Stimulated activated memory B cell treated with anti-CD40 and anti-IgM and Interleukin-4, amounts not matched to agents 10 μg/mL and 1 μg/mL and 100 μg/mL, for 72 hours (primary cell): ENCODE measurements at places on chromosomes 2 and 18.

GRCh38 chr2:150663143-150663542 lies 175.7 kb upstream of the RND3 start:
- no peaks in the 10 kb centered on the region for H3K36me3 ChIP-seq
- ATAC-seq, result no peak

DNA sequence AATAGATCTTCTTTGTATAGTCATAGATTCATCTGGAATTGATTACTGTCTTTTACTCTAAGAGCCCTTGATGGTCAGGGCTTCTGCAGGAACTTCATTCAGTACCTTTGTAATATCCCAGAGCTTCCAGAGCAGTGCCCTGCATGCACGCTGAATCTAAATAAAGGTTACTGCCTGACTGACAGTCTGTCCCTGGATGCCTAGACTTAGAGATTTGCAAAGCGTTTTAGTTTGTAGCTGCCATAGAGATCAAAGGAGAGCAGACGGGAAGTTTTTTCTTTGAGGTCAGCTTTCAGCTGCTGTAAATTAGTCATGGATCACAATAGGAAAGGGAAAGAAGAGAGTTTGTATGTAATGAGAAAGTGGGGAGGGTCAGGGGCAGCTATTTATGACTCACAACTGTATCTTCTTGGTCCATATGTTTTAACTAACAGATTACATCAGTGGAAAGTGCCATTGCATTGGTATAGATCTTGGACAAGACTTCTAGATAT lies 45.2 kb upstream of the NYAP2 start:
- H3K4me1 ChIP-seq, result no peaks in the 10 kb centered on the region
- H3K36me3 ChIP-seq, result no peaks in the 10 kb centered on the region
- ATAC-seq, result no peak
- no peak overlapping the region for H3K4me3 ChIP-seq
- H3K27me3 ChIP-seq, result peaks cover 27% of the 10 kb centered on the region

DNA sequence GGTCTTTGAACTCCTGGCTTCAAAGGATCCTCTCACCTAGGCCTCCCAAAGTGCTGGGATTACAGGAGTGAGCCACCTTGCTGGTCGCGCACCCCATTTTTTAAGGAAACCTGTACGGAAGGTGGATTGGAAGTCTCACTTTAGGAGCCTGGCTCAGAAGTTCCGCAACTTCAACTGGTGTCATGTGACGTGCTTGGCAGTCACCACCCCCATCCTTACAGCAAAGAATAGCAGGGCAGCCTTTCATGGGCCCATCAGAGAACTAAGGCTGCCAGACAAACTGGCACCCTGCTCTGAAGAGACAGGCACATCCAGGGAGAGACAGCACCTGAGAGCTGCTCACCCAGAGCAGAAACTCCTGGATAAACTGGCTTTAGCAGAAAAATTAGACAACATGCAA lies 3.3 kb upstream of the SLC66A2 start:
- H3K36me3 ChIP-seq, result no peaks in the 10 kb centered on the region
- no peak overlapping the region for H3K4me3 ChIP-seq
- H3K4me1 ChIP-seq, result peaks cover 22% of the 10 kb centered on the region
- H3K27me3 ChIP-seq, result no peaks in the 10 kb centered on the region
- ATAC-seq, result no peak

- no peak overlapping the region for H3K27ac ChIP-seq
- no peaks in the 10 kb centered on the region for H3K27me3 ChIP-seq
- peaks cover 18% of the 10 kb centered on the region for H3K4me1 ChIP-seq
Observed at GRCh38 chr2:96584017-96584416, 47.5 kb downstream of the ARID5A start.

DNA sequence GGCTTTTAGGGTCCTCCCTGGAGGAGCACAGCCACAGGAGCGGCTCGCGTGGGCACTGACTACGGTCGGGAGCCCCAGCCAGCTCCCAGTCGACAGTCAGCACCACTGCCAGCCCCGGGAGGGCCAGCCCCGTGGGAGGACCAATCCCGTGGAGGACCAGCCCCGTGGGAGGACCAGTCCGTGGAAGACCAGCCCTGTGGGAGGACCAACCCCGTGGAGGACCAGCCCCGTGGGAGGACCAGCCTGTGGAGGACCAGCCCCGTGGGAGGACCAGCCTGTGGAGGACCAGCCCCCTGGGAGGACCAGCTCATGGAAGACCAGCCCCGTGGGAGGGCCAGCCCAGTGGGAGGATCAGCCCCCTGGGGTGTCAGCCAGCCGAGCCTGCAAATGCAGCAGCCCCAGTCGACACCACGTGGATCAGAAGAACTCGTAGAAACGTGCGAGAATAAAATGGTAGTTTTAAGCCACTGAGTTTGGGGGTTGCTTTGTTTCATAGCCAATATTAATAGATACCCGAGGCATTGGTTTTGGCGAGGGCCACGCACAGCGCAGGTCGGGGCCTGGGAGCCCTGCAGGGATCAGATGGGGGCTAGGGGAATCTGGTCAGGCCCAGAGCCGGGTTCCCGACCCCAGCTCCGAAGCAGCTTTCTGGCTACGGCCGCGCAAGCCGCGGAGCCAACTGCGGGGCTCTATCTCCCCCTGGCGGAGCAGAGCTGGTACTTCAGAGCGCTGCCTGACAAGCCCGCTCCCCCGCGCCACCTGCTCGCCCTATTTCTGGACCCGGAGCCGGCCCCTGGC lies 73.0 kb downstream of the TEX51 start:
- no peaks in the 10 kb centered on the region for H3K4me1 ChIP-seq
- no peak overlapping the region for H3K27ac ChIP-seq
- no peaks in the 10 kb centered on the region for H3K36me3 ChIP-seq
- H3K27me3 ChIP-seq, result peaks cover 59% of the 10 kb centered on the region
- peak; percentile 77 for ATAC-seq

DNA sequence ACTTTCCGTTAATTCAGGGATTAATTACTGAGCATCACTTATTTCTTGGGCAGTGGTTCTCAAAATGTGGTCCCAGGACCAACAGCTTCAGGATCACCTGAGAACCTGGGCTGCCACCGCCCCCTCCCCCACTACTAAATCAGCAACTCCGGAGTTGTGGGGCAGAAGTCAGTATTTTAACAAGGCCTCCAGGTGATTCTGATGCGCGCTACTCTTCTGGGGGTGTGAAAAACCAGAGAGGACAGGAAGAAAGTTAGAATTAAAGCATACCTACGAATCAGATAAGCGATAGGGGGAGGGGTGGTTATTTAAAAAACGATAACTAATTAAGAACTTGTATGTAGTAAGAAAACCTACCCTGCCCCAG lies 319 bp downstream of the ZSCAN30 start:
- H3K4me1 ChIP-seq, result peaks cover 41% of the 10 kb centered on the region
- peak; percentile 56 for ATAC-seq
- peak overlapping the region; percentile 97 for H3K27ac ChIP-seq
- no peaks in the 10 kb centered on the region for H3K27me3 ChIP-seq

- H3K4me3 ChIP-seq, result no peak overlapping the region
- H3K27me3 ChIP-seq, result peaks cover 17% of the 10 kb centered on the region
- no peaks in the 10 kb centered on the region for H3K4me1 ChIP-seq
- no peak overlapping the region for H3K27ac ChIP-seq
- ATAC-seq, result no peak
Observed at GRCh38 chr2:216727346-216728122, 32.2 kb upstream of the IGFBP5 start.

- ATAC-seq, result no peak
- H3K4me1 ChIP-seq, result peaks cover 30% of the 10 kb centered on the region
Observed at GRCh38 chr2:61469424-61470121, 1.3 kb downstream of the USP34 start.

DNA sequence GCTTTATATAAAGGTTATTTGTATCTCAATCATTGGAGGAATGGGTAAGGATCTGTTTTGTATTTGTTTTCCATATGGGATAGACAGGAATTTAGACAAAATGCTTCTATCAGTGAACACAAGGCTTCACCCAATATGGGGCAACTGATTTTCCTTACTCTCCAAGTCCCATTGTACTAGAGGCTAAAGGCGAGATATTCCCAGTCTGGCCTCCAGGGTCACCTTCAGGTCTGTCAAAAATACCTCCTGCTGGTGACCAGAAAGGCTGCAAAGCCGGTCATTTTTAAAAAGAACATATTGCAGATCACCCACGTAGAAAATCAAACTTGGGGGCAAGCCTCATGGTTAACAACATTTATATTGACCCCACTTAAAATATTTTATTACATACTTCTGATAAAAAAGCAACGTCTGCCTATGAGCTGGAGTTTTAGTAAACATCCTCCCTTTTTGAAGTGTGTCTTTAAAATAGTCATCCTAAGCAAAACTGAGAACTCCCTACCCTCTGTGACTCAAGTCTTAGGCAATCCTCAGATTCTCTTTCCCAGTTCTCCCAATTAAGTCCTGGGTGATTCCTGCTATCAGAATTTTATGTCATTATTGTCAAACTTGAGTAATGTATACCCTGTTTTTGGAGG lies 276.6 kb downstream of the MREG start:
- H3K4me1 ChIP-seq, result no peaks in the 10 kb centered on the region

GRCh38 chr2:146927080-146927711 lies 917.6 kb upstream of the ACVR2A start:
- H3K4me1 ChIP-seq, result peaks cover 6% of the 10 kb centered on the region
- peak; percentile 41 for ATAC-seq
- H3K4me3 ChIP-seq, result no peak overlapping the region
- H3K27ac ChIP-seq, result no peak overlapping the region
- peaks cover 22% of the 10 kb centered on the region for H3K27me3 ChIP-seq

GRCh38 chr2:62197925-62198633 lies 2.2 kb downstream of the B3GNT2 start:
- peak overlapping the region; percentile 93 for H3K4me3 ChIP-seq
- peaks cover 63% of the 10 kb centered on the region for H3K4me1 ChIP-seq
- peaks cover 3% of the 10 kb centered on the region for H3K36me3 ChIP-seq
- H3K27me3 ChIP-seq, result no peaks in the 10 kb centered on the region

- H3K27me3 ChIP-seq, result no peaks in the 10 kb centered on the region
- ATAC-seq, result no peak
- peaks cover 8% of the 10 kb centered on the region for H3K4me1 ChIP-seq
- H3K36me3 ChIP-seq, result peaks cover 24% of the 10 kb centered on the region
Observed at GRCh38 chr18:2909431-2910140, 62.8 kb downstream of the EMILIN2 start.
